Hematopoietic multipotent progenitor cell treated with erythropoietin and hydrocortisone succinate and interleukin-3 and kit ligand, for 6 days (in vitro differentiated cells): ENCODE measurements at places on chromosomes 11 and 22.

DNA sequence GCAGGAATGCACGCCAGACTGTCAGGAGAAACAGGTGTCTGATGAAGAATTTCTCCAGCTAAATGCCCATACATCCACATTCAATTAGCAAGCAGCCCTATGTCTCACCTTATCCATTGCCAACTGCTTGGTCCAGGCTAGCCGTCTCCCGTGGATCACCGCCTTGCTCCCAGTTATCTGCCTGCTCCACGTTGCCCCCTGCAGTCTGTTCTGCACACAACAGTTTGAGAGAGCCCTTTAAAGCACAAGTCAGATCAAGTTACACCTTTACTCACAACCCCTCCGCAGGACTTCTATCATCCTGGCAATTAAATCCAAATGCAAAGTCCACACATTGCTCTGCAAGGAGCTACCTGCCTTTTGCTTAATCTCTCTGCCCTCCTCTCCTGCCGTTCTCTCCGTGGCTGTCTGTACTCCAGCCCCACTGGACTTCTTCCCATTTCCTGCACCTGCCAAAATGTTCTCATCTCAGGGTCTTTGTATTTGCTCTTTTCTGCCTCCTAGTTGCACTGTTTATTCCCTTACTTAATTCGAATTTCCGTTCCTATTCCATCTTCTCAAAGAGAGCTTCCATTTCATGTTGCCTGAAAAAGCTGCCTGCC is 185.3 kb upstream of the LARGE1 start:
- DNase-seq = peak; percentile 44

DNA sequence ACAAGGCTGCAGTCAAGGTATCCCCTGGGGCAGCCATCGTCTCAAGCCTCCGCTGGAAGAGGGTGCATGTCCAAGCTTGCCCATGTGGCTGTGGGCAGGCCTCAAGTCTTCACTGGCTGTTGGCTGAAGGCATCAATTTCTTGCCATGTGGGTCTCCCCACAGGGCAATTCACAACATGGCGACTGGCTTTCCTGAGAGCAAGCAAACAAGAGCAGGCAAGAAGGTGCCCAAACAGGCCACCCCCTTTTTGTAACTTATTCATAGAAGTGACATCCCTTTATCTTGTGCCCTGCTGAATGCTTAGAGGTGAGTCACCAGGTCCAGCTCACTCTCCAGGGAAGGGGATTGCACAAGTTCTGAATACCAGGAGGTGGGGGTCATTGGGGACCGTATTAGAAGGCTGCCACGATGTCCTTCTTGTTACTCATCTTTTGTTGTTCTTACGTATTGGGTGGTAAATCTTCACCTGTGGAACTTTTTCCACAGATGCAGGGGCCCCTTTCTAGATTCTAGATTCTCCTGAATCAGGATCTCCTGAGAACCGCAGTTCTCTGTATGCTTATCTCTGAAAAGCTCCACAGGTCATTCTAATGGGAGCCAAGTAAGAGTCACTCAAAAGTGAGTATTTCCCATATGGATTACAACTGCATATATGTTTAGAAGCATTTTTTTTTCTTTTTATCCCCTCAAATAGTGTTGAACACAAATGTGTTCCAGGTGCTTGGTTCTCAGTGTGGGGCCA is 44.2 kb upstream of the MICAL2 start:
- DNase-seq = no peak

GRCh38 chr11:15636521-15637089 is 521.9 kb downstream of the INSC start:
- no peak for DNase-seq

DNA sequence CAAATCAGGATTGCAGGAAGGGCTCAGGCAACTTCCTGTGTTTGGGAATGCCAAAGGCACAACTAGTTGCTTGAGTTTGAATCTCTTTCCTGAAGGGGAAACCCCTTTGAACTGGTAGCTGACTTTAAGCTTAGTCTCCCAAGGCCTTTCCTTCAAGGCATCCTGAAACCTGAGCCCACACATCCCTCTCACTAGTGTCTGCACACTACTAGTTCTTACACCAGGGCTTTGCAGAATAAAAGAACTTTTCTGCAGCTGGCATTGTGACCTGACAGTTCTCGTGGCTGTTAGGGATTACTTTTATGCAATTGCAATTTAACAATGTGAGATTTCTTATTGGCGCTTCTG is 95.4 kb downstream of the EXT2 start:
- no peak for DNase-seq

GRCh38 chr11:34552270-34552669 is 38.7 kb upstream of the ELF5 start:
- peak; percentile 16 for DNase-seq

DNA sequence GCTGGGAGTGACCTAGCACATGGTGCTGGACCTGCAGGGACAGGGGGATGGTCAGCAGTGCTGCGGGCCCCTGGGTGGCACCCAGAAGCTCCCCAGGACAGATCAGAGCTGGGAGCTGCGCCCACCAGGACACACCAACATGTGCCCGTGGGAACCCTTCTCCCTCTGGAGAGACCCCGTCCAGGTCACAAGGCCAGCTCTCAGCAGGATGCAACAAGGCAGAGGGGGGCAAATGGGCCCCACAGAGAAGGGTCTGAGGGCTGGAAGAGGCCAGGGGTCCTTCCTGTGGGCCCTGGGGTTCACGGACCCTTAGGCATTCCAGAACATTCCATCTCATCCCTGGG is 6.2 kb downstream of the DUSP8 start:
- no peak for DNase-seq

DNA sequence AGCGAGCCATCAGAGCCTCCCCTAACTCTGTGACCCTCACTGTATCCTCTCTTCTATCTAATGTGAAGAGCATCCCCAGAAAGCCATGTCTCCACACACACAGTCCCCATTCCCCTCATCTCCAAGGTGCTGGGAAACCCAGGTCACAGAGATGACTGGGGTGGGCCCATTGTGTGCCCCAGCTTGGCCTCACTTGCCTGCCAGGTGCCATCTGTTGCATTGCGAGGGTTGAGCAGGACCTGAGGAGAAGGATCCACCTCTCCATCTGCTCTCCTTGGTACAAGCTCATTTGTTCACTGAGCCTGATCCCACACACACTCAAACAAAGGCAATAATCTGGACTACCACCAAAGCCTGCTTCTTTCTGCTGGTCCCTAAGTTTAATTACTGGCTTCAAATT is 118.8 kb downstream of the SPATA19 start:
- DNase-seq = no peak

DNA sequence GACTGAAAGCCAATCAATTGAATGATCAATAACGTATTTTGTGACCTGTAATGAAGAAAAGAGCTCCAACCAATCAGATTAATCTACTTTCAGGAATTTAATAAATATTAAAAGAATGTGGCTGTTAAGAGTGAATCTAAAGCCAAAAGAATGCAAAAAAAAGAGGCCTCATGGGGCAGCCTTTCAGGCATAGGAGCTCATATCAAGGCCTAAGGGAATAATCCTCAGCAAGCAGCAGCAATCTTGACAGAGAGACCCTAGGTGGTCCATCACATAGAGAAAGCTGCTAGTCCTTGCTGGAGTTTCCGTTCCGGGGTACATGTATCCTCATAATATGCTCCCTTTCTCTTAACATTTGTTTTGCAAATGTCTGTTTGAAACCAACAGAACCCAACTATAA is 313.1 kb upstream of the PITPNB start:
- DNase-seq = no peak
